ENCODE measurements at places on chromosomes 11 and 22. TPM values are rescaled to one million over a fixed set of nuclear protein-coding genes. Genes with fewer than 3 reads are reported as not detected.

Gene VPREB3
- not detected for total RNA-seq

Gene MS4A12
- total RNA-seq, result not detected

Gene SAA4
- total RNA-seq, result not detected

Gene CLDN5
- total RNA-seq, result not detected

Gene ZNF214
- 10.8 TPM for total RNA-seq

Gene FAT3
- 16.4 TPM for total RNA-seq

All from progenitor cell of endocrine pancreas (in vitro differentiated cells).